ENCODE measurements at places on chromosomes 7 and 10. TPM values are rescaled to one million over a fixed set of nuclear protein-coding genes. Genes with fewer than 3 reads are reported as not detected.
A peak's percentile ranks its signal among the peaks of the same experiment; 100 is the strongest.

- DNase-seq: peak; percentile 40
These were observed 23.5 kb upstream of the ABLIM1 start for GRCh38 chr10:114681542-114681941.

DNA sequence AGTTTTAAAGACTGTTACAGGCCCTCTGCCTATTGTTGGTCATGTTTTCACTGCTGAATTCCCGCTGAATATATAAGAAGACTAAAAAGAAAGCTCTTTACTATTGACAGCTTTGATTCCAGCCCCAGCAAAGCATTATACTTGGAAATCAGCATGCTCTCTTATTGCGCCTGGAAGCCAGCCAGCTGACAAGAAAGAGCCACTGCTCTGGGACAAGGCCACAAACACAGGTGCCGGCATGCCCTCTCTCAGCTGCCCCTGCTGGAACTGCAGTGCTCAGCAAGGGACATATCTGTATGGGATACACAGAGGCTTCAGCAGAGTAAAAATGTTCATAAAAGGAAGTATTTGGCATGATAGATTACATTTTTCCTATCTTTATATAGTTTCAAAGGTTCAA, 523.9 kb downstream of the ADRA2A start:
- peak; percentile 72 for DNase-seq

GRCh38 chr10:97416565-97416964, 9.4 kb upstream of the PGAM1 start:
- DNase-seq: no peak

TAS2R4 gene
- total RNA-seq: 0.22 TPM

GRCh38 chr7:107779647-107780099, 23.4 kb downstream of the SLC26A3 start:
- no peak for DNase-seq

DNA sequence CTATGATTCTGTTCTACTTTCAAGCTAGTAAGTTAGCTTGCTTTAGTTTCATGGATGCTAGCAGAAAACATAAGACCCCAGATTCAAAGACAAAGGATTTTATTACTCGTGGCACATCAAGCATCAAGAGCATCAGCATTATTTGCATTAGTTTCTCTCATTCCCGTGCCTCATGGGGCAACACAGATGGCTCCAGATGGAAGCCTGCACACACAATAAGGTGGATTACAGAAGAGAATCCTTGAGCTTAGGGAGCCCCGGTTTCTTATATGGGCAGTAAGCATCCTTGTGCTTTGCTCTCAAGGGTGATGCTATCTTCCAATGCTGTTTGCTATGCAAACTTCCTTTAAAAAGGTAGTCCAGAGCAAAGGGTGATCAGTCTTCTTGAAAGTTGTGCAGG, 10.7 kb upstream of the CAPZA2 start:
- no peak for DNase-seq

WDR11 gene
- total RNA-seq: 47.6 TPM

DNA sequence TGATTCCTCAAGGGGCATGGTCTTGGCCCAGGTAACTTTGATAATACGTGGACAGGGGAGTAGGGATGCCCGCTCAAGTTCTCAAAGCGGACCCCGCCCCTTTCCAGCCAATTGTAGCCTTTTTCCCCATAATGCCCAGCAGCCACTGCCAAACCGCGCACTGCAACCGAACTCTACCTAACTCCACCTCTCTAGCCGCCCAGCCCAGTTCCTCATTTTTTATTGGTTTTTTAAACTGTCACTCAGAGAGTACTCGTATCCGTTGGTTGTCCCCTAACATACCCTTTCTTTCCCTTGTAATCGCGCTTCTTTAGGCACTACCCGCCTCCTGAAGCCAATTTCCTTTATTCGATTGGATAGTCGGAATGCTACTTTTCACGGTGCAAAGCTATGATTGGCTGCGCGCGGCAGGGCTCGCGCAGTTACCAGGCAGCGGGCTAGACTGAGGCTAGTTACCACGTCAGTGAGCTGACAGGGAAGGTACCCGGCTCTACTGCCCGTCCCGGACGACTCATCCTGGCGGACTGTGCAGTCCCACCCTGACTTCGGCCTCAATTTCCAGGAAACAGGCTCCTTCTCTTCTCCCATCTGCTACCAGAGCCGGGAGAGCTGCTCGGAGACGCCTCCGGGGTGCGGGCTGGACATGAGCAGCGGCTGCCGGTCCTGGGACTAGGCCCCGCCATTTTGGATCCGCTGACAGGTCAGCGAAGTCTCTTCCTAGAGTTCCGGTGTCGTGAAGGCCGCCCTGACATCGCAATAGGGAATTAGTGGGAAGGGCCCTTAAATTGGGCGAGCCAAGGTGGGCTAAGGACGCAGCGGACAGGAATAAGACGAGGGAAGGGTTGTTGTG, at the start of gene GBF1:
Gene GBF1 (plus strand): TSS at position 451 of the 850 bp plus-strand sequence. CDS start 13,407 bp downstream, outside the sequence.
- peak; percentile 97 for DNase-seq

CYP3A7 gene
- total RNA-seq: 0.27 TPM

- no peak for DNase-seq
These were observed 900.1 kb downstream of the TYW1 start for GRCh38 chr7:67896721-67897120.

DNA sequence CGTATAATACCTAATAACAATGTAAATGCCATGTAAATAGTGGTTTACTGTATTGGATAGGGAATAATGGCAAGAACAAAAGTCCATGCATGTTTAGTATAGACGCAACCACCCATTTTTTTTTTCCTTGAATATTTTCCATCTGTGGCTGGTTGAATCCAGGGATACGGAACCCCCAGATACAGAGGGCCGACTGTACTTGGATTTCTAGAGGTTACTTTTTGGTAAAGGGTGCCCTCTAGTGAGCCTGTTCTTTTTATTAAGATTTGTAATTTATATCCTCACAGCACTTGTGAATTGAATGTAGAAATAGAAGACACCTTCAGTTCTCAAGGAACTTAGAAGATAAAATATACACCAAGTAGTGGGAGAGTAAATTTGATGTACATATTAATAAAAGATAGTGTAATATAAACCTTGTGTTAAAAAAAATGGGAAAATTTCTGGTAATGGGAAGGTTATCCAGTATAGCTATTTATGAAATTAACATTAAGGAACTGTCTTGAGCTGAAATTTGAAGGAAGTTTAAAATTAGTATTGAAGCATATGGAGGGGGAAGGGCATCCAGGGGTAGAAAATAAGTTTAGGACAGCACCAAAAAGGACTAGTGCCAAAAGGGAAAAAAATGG, 32.0 kb downstream of the EXOC6 start:
- DNase-seq: peak; percentile 32

ZNF853 gene
- total RNA-seq: 5.8 TPM

OR13A1 gene
- total RNA-seq: not detected

DNA sequence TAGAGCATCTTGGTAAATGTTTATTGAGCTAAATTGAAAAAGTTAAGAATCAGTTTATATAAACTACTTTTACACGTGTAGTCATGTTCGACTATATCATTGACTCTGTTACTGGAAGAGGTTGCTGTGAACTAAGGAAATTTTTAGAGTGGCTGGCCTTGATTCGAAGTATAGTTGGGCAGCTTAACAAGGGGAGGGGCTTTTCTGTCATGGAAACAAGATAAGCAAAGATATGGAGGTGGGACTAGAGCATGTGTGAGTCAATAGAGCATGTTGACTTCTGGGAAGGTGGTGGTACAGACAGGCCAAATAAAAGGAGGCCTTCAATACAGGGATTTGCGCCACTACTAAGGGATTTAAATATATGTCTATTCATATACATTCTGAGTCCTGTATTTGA, 7.6 kb downstream of the ATP5F1C start:
- DNase-seq: peak; percentile 48

NKX2-3 gene
- not detected for total RNA-seq

DNA sequence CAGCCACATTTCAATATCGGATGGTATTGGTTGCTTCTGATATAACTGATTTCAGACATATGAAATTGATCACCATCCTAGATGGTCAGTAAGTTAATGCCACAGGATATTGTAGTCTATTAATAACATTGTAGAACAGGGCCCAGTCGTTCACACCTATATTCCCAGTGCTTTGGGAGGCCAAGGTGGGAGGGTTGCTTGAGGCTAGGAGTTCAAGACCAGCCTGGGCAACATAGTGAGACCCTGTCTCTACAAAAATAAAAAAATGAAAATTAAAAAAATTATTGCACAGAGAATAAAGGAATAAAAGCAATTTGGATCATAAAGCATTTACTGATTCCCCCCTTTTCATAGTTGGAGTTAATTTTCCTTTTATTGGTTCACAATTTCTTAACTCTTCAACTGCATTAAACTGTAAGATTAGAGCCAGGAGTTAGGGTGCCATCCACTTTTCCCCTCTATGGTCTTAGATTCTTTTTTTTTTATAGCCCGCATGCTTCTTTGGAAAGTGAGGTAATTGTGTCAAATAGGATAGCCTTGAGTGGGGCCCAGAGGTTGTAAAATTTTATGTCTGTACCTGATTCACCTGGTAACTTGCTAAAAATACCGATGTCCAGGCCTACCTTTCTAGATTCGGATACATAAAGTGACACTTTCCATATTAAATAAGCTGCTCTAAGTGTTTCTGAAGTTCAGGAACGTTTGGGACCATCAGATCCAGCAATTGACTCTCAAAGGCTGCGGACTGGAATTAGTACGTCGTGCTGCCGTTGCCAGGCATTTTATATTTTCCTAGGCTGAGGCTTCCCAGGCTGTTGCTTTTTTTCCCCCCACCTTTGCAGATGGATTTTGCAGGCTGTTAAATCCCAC, 24.7 kb downstream of the ADK start:
- DNase-seq: no peak

ANKRD30A gene
- not detected for total RNA-seq

GPR37 gene
- 14.3 TPM for total RNA-seq

- no peak for DNase-seq
These were observed 290.8 kb upstream of the PCDH15 start for GRCh38 chr10:55091691-55092328.

MEIG1 gene
- not detected for total RNA-seq

DNA sequence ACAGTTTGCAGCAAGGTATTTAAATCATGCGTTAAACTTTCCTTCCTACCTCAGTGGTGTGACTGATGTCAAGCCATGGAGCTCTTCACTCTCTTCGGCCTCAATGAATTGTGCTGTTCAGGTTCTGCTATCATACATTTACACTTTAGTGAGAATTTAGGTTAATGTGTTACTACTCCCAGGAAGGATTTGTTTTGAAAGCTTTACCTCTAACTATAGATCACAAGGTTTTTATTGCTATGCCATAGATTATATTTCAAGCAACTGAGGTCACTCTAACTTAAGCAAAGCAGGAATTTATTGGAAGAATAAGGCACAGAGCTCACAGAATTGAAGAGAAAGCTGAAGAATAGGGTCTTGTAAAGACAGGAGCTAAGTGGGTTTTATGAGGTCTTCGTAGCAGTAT, 11.0 kb upstream of the ADD3 start:
- DNase-seq: no peak

ADGRA1 gene
- 0.22 TPM for total RNA-seq

- DNase-seq: no peak
These were observed 982.1 kb upstream of the MBL2 start for GRCh38 chr10:53754596-53755250.

NUTM2A gene
- 1.1 TPM for total RNA-seq

GRCh38 chr10:113890769-113891168, 36.3 kb downstream of the NHLRC2 start:
- DNase-seq: no peak

DNA sequence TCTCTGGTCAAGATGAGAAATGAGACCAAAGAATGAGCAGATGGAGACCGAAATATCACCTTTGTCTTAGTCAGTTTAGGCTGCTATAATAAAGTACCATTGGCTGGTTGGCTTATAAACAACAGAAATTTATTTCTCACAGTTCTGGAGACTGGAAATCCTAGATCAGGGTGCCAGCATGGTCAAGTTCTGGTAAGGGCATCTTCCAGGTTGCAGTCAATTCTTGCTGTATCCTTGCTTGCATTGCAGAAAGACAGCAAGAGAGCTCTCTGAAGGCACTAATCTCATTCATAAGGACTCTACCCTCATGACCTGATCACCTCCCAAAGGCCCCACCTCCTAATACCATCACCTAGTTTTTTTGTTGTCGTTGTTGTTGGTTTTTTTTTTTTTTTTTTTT, 52.7 kb upstream of the MKLN1 start:
- DNase-seq: no peak

GIMAP4 gene
- total RNA-seq: 41.3 TPM

- DNase-seq: no peak
These were observed 85.1 kb downstream of the CPED1 start for GRCh38 chr7:121073463-121074099.

IDI2 gene
- total RNA-seq: not detected

OIT3 gene
- 0.23 TPM for total RNA-seq

DNA sequence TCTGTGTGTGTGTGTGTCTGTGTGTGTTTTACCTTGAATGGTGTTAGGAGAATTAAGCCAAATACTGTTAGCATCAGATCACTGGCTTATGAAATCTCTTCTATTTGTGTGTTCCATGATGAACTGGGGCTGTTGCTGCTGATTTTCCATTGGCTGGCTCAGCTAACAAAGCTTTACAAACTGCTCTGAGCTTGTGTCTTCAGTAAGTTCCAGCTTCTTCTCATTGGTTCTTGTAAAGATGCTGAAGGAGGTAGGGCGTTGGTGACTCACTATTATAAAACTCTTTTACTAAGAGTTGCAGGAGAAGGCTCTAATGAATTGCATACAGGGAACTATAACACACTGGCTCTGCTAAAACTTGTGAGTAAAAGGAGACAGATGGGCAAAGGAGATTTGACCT, 136.4 kb upstream of the PRKCQ start:
- DNase-seq: no peak

DNA sequence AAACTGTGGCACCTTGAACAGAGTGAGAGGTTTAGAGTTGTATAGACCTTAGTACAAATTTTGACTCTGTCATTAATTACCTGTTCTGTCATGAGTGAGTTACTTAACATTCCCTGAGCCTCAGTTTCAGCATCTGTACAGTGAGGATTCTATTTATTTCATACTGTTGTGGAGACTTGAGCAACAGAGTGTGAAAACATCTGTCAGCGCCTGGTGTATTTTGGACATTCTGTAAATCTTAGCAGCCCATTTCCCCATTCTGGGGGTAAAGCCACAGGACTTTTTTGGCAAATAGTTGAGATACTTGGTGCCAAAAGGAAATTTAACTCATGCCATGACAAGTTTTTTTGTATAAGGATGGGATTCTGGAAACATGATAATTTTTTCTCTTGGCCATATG, 94.8 kb downstream of the AUTS2 start:
- DNase-seq: no peak
